ENCODE measurements at places on chromosomes 4 and X.

DNA sequence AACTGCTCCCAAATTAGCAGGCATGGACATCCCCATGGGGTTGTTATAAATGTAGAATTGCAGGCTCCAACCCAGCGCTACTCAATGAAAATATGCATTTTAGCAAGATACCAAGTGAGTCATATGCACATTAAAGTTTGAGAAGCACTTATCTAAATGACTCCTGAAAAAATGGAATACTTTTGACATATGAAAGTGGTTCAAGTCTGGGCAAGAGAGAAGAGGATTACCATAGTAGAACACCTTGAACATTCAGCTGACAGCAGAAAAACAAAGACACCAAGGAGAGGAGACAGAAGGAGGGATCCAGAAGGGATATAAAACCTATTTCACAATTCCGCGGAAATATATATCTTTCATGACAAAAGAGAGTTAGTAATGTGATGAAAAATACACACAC, 63.2 kb upstream of the CT83 start:
- DNase-seq: no peak

- DNase-seq: no peak
Observed at GRCh38 chr4:89024051-89024675, 32.8 kb downstream of the FAM13A start.

DNA sequence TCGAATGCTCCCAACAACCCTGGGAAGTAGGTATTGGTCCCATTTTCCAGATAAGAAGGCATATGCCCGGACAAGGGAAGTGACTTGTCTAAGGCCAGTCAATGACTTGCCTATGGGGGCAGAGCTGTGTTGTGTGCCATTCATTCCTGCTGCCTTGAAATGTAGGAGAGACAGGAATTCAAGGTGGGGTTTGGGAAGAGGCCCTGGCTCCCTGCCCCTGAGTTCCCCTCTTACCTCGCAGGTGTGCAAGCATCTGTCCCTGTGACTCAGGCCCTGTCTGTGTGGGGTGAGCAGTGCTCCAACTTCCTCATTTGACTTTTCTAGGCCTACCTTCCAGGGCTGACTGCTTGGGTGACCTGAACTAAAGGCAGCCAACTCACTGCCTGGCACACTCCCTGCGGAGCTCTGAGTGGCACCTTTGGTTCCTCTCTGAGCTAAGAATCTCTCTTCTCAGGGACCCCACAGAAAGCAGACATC, 5.1 kb downstream of the EFNB1 start:
- DNase-seq: peak; percentile 92

- no peak for DNase-seq
Observed at GRCh38 chrX:16807548-16807947, 21.3 kb downstream of the TXLNG start.

DNA sequence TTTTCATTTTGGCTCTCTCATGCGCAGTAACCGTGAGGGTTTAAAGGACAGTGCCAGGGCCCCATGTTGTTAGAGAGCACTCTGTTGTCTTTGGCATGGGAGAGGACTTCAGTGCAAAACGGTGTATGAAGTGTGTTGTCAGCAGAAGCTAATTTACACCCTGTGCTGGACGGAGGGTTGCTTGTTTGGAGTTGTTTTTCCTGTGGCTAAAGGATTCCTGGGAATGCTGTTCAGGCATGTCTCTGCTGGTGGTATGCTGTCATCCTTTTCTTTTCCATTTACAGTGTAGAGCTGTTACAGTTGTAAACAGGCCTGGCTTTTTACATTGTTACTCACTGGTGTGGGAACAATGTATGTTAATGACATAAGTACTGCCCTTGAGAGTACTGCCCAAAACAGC, 206.3 kb downstream of the CBR4 start:
- no peak for DNase-seq

DNA sequence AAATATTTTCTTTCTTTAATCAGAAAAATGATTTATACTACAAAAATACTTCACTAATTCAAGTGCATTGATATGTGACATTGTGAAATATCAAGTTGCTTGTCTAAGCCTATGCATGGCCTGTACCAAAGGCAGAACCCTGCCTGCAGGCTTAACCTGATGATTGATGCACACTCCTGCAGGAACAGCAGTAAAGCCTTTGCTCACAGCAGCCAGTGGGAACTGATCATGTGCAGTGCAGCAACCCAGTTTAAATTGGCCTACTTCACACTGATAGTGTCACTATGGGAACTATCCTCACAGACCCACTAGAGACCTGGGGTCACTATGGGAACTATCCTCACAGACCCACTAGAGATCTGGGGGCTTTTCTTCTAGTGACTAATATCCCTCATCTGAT, 603.8 kb downstream of the RAPGEF2 start:
- no peak for DNase-seq

DNA sequence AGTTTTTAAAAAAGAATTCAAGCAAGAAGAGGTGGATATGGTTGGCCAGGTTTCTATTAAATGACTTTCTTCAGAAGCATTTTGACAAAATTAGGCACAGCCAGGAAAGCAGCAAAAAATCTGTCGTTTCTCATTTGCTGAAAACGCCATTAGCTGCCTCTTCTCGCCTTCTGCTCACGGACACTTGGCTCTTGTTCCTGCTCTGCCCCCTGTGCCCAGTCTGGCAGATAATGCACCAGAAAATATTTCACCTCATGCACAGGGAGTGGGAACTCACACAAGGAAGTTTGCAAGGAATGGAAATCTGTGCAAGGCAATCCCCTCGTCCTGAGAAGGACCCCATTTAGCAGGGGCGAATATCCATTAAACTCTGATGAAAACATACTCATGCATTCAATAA, 260.0 kb downstream of the PACRGL start:
- DNase-seq: no peak

DNA sequence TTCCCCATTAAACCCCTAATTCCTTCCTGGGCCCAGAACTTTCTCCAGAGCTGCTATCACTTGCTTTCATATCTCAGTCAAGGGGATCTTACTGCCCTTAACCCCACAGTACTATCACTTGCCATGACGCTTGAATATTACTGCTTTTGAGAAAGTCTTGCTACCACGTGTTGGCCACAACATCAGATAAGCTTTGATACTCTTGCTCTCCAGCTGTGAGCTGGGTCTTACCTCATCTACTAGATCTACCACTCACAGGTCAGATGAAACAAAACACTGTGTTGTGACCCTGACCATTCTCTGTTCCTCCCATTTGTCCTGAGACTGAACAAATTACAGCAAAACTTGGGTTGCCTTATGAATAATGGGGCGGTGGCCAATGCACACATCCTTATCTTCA, 12.1 kb upstream of the TAPT1 start:
- no peak for DNase-seq

- DNase-seq: no peak
Observed at GRCh38 chr4:13917015-13917414, 289.5 kb upstream of the BOD1L1 start.

- DNase-seq: no peak
Observed at GRCh38 chr4:1371176-1372165, 24.5 kb downstream of the UVSSA start.

DNA sequence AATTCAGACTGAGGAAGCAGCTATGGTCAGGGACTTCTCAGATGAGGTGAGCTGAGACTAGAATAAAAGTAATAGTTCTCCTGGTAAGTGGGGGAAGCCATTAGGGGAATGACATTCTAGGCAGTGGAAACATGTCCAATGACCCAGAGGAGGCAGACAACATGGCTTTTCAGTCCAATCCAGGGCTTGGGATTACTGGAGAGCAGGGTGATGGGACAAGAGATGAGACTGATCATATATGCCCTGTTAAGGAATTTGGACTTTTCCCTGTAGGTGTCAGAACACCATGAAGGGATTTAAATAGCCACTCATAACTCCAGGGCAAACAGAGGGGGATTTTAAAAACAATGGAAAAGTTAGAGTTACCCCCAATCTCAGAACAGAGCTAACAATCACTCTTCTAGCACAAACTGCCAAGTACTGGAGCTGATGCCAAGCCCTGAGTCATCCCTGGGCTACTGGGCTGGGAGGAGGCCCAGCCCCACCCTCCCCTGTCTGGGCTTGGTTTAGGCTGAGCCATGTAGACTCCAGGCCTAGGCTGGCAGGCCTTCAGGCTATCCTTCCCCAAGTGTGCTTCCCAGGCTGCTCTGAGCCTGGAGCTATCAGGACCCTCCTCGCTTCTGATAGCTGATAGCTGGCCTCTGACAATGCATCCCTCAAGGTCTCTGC, 22.7 kb upstream of the MSN start:
- no peak for DNase-seq
